Mesothelial cell of epicardium (in vitro differentiated cells): ENCODE measurements at places on chromosomes 1 and 21.

DNA sequence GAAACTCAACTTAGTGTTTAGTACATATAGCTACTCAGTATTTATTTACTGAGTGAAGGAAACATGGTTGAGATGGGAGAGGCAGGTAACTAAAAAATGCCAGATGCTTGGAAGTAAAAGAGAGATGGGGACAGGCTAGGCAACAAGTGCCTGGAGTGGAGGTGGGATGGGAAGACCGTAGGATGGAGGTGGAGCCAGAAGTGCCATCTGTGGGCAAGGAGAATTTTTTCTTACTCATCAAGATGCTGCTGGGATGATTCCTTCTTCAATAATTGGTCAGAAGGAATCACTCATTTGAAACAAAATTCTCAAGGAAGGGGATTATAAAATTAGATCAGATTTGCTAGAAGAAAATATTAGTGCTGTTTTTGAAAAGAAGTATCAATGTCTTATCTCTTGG is 72.9 kb downstream of the IFI44 start:
- no peak for DNase-seq

GRCh38 chr1:232635778-232636356 is 5.9 kb upstream of the SIPA1L2 start:
- DNase-seq: no peak

- DNase-seq: no peak
Observed at GRCh38 chr21:39385299-39386145, 36.6 kb upstream of the HMGN1 start.

DNA sequence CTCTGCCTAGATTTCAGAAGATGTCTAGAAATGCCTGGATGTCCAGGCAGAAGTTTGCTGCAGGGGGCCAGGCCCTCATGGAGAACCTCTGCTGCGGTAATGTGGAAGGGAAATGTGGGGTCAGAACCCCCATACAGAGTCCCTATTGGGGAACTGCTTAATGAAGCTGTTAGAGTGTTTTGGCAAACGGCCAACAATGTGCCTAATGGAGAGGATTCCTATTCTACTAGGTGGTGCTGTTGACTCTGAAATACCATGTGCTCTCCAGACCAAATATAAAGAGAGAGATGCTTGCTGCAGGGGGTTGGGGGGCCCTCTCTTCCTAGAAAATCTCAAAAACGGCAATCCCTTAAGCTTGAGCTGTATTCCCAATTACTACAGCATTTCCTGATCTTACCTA is 57.1 kb upstream of the DR1 start:
- no peak for DNase-seq

- DNase-seq: no peak
Observed at GRCh38 chr1:187721216-187721615, 892.5 kb downstream of the PLA2G4A start.

DNA sequence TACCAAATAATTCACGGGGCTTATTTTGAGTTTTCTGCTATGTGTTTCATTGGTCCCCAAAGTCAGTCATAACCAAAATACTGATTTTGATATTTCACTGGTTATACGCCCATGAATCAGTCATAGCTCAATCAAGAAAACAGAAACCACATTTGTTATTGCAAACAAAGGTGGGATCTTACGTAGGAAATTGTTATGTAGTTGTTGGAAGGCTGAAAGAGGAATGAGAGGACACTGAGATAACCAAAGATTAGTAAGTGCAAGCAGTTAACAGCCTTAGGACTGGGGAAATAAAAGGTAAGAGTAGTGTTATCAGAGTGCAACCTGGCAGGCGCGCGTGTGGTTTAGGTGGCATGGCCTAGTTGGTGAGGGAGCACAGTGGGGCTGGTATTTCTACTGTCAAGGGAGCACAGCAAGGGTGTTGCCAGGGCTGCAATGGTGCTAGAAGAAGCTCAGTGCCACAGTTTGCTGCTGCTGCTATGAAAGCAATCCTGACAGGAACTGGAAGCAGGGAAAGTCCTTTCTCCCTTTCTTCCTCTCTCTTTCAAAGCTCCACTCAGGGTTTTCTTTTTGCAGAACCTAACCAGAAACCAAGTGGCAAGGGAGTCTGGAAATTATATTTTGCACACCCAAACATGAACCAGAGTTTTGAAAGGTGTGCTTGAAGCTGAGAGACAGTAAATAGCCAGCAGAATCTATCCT is 33.7 kb downstream of the RTCA start:
- DNase-seq: no peak

DNA sequence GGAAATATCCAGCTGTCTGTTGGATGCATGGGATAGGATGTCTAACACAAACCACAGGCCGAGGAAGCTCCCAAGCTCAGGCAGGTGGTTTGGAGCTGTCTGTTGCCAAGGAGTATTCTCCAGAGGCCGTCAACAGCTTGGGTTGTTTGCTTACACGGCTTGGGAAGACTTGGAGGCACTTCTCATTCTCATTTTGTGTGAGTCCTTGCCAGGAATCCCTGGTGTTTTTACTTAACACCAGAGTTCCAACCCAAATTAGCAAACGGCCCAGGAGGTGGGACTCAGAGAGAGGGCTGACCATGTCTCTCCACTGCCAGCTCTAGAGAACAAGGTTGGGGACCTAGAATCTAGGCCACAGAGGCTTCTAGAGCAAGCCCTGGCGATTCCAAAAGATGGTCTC is 72.7 kb upstream of the FAM20B start:
- DNase-seq: no peak

DNA sequence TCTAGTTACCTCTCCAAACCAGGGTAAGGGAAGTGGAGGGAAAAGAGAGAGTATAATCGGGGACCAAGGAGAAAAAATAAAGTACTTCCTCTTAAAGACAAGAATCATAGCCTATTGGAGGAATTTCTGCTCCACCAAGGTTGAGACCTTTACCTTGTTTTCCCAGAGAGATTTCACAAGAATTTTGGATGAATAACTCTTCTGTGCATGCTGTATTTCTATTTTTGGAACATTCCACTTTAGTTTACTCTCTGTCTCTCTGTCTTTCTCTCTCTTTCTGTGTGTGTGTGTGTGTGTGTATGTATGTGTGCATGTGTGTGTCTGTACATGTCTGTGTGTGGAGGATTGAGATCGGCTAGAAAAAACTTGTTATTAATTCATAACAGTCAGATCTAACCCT is 318.4 kb upstream of the RGS18 start:
- no peak for DNase-seq

- no peak for DNase-seq
Observed at GRCh38 chr1:121459235-121459634, 274.5 kb downstream of the SRGAP2C start.

GRCh38 chr1:235907187-235907896 is 40.6 kb upstream of the LYST start:
- DNase-seq: no peak

- no peak for DNase-seq
Observed at GRCh38 chr1:33762109-33762830, 101.6 kb upstream of the HMGB4 start.

- no peak for DNase-seq
Observed at GRCh38 chr1:117051224-117052064, 8.7 kb upstream of the TTF2 start.

DNA sequence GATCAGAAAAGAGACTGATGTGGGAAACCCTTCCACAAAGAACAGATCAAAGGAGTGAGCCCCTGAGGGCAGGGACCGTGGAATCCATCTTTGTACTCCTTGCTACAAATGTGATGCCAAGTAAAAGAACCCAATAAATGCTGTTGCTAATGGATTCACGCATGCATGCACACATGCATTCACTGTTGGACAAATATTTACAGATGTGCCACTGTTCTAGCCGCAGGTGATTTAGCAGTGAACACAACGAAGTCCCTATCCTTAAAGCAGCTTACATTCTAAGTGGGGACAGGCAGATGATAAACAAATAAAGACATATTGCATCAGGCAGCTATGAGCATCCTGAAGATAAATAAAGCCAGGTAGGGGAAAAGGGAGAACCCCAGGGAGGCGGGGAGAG is 67.8 kb downstream of the ITPKB start:
- DNase-seq: no peak

DNA sequence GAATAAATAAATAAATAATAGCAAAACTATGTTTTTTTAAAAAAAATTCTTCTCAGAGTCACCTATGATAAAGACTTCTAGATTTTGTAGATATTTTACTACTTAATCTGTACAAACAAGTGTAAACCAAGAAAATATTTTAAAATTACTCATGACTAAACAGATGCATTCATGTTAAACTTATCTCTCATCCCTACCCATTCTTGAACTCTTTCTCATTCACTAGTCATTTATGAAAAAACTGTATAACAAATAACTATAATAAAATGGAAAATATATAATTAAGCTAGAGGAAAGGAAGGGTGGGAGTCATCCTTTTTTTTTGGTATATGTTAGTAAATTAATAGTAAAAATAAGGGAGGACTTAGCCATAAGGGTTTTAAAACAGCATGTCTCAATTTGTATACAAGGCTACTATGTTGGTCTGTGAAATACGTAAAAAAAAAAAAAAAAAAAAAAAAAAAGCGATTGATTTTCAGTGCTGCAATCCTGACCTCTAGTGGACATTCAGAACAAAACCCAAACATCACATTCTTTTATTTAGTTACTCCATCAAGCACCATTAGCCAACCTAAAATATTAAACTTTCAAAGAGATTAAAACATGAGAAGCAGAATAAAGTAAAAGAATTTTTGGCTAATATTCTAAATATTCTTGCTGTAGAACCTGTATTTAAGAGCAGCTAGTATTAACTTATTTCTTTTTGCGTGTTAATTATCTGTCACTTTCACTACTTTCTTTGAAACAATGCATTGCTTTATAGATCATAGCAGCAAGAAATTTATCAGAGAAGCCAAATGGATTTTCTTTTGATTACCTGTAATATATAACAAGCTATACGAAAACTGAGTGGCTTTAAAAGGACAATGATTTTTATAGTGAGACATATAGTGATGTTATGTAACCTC is 255.8 kb upstream of the CACYBP start:
- DNase-seq: no peak

GRCh38 chr1:23018661-23019093 is 591 bp upstream of the KDM1A start:
- no peak for DNase-seq

GRCh38 chr1:185444676-185445075 is 127.6 kb upstream of the IVNS1ABP start:
- DNase-seq: no peak
